ENCODE measurements at places on chromosomes 3 and 15. TPM values are rescaled to one million over a fixed set of nuclear protein-coding genes. Genes with fewer than 3 reads are reported as not detected.

DNA sequence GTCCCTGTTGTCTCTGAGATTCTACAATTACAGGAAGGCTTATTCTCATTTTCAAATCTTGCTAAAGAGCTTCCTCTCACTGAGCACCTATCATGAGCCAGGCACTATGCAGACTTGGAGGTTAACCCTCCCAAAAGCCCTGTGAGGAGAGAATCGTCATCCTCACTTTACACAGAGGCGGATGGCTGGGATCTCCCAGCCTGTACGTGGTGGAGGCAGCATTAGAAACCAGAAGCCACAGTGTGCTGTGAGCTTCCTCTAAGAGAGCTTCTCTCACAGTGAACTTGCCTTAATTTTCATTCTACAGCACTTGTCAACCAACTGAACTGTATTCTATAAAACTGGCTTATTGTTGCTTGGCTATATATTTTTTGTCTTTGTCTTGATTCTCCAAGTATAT, 6.1 kb upstream of the DGKG start:
- DNase-seq = no peak
- peaks cover 12% of the 10 kb centered on the region for H3K27me3 ChIP-seq
- H3K4me1 ChIP-seq = no peaks in the 10 kb centered on the region

DNA sequence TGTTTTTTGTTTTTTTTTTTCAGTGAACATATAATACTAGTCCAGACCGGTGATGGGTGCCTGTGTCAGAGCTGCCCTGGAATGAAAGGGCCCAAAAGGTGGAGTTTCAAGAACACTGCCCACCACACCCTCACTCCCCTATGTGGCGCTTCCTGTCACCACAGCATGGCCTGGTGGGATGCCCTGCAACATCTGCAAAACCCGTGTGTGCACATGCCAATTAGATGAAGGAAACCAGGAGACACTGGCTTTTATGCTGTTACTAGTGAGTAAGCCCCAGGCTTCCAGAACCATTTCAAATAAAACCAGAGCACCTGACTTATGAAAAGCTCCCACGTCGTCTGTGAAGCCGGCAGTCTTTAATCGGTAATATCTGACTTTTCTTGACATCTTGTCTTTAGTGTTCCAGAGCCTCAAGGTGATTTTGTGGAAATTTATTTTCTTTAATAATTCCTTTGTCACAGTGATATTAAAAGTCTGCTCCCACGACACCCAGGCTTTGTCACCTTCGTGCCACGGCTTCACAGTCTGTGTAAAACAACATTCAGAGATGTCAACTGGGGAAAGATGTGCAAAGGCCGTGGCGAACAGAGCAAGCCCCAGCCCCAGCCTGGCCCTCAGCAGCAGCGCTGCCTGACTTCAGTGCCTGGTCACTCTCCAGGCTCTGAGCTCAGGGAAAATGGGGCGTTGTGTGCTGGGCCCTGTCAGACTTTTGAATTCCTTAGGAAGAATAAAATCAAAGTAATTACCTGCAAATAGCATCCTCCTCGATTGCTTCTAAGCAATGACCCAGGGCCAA, 6.4 kb downstream of the CFAP92 start:
- no peak overlapping the region for H3K4me3 ChIP-seq
- H3K27me3 ChIP-seq = no peaks in the 10 kb centered on the region
- no peaks in the 10 kb centered on the region for H3K4me1 ChIP-seq
- no peak for DNase-seq

- no peaks in the 10 kb centered on the region for H3K36me3 ChIP-seq
- no peak overlapping the region for H3K4me3 ChIP-seq
- no peaks in the 10 kb centered on the region for H3K27me3 ChIP-seq
- DNase-seq = no peak
- no peak overlapping the region for H3K27ac ChIP-seq
Measured at GRCh38 chr3:46423588-46423987, 16.5 kb downstream of the CCRL2 start.

- H3K36me3 ChIP-seq = no peaks in the 10 kb centered on the region
- no peak overlapping the region for H3K27ac ChIP-seq
- no peaks in the 10 kb centered on the region for H3K4me1 ChIP-seq
- no peak for DNase-seq
Measured at GRCh38 chr15:56459096-56459495, 5.8 kb downstream of the MNS1 start.

DNA sequence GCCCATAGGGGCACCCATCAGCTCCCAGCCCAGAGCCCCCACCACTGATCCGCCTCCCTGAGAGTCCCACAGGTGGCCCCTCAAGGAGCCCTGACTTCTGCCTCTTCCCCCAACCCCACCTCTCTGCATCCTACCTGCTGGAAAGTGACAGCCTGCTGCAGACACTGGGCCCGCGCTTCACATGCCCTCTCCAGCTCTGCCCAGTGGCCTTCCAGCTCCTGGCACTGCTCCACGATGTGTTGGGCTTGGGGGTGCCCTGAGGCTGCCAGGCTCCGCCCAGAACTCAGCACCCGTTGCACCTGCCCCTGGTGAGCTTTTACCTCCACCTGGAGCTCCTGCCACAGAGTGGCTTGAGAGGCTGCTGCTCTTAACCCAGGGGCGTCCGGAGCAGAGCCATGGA, 20.1 kb downstream of the SPTBN5 start:
- no peak for DNase-seq
- no peaks in the 10 kb centered on the region for H3K36me3 ChIP-seq
- no peak overlapping the region for H3K4me3 ChIP-seq
- no peaks in the 10 kb centered on the region for H3K4me1 ChIP-seq

DNA sequence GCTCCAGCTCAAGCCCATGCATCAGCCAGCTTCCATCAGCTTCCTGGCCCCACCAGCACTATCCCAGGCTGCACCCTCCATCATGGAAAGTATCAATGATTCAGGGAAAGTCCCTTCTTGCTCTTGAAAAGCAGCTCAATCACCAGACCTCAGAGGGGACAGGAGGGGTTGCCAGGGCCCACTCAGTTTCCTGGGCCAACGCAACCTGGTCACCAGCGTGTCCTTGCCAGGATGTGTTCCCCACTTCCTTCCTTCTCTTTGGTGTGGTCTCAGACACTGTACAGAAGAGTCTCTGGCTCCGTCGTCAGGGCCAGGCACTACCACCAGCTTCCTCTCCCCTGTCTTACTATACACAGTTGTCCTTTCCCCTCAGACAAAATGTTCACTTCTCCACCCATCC, 3.0 kb downstream of the HDC start:
- H3K4me3 ChIP-seq = no peak overlapping the region
- no peak for DNase-seq
- H3K4me1 ChIP-seq = peaks cover 49% of the 10 kb centered on the region
- H3K27ac ChIP-seq = no peak overlapping the region

Gene RGMA
- total RNA-seq = 0.04 TPM

GRCh38 chr15:77819048-77819850, 186.5 kb upstream of the LINGO1 start:
- H3K4me3 ChIP-seq = no peak overlapping the region
- peaks cover 9% of the 10 kb centered on the region for H3K27me3 ChIP-seq
- H3K36me3 ChIP-seq = no peaks in the 10 kb centered on the region
- peak; percentile 45 for DNase-seq

GRCh38 chr3:21331857-21332256, 419.2 kb downstream of the ZNF385D start:
- H3K4me1 ChIP-seq = no peaks in the 10 kb centered on the region
- no peak overlapping the region for H3K27ac ChIP-seq
- no peaks in the 10 kb centered on the region for H3K36me3 ChIP-seq
- DNase-seq = no peak
- no peaks in the 10 kb centered on the region for H3K27me3 ChIP-seq
- H3K4me3 ChIP-seq = no peak overlapping the region

GRCh38 chr3:7518456-7518855, 657.5 kb downstream of the GRM7 start:
- no peaks in the 10 kb centered on the region for H3K27me3 ChIP-seq
- no peak overlapping the region for H3K4me3 ChIP-seq
- H3K36me3 ChIP-seq = no peaks in the 10 kb centered on the region
- DNase-seq = no peak

Gene ROBO1
- total RNA-seq = 0.22 TPM

GRCh38 chr3:12832350-12833221, 8.8 kb downstream of the RPL32 start:
- no peak for DNase-seq
- H3K27ac ChIP-seq = peak overlapping the region; percentile 15
- no peaks in the 10 kb centered on the region for H3K4me1 ChIP-seq
- H3K27me3 ChIP-seq = no peaks in the 10 kb centered on the region
- H3K4me3 ChIP-seq = no peak overlapping the region

Gene ATP8B4
- total RNA-seq = 0.51 TPM

Gene FGF12
- not detected for total RNA-seq

Gene CADPS
- total RNA-seq = not detected

GRCh38 chr15:50891159-50891558, 17.3 kb upstream of the AP4E1 start:
- no peaks in the 10 kb centered on the region for H3K4me1 ChIP-seq
- H3K27me3 ChIP-seq = no peaks in the 10 kb centered on the region
- DNase-seq = no peak

Gene TAGLN3
- not detected for total RNA-seq

GRCh38 chr3:106251160-106251892, 382.5 kb upstream of the CBLB start:
- H3K36me3 ChIP-seq = no peaks in the 10 kb centered on the region
- H3K27ac ChIP-seq = no peak overlapping the region
- no peaks in the 10 kb centered on the region for H3K27me3 ChIP-seq
- H3K4me1 ChIP-seq = no peaks in the 10 kb centered on the region

- no peak for DNase-seq
- no peak overlapping the region for H3K4me3 ChIP-seq
- H3K27ac ChIP-seq = no peak overlapping the region
- no peaks in the 10 kb centered on the region for H3K27me3 ChIP-seq
Measured at GRCh38 chr3:109869586-109869985, 532.2 kb upstream of the DPPA4 start.

DNA sequence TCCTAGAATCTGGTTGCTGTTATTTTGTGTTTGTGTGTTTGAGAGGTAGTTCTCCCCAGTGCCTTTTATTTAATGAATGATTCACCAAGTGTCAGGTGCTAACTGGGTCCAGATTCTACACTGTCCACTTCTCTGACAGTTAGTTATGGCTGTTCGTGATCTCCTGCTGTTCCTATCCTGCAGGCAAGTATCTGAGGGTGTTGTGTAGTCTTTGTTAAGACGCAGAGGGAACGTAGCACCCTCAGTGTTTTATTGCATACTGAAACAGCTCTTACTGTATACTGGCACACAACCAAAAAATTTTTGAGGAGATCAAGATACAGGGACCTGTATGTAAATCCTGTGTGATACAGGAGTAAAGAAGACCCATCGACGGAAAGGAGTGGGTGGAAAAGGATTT, 1271.3 kb downstream of the ROBO1 start:
- H3K27me3 ChIP-seq = no peaks in the 10 kb centered on the region
- no peaks in the 10 kb centered on the region for H3K4me1 ChIP-seq
- no peak for DNase-seq
- H3K36me3 ChIP-seq = no peaks in the 10 kb centered on the region

- H3K36me3 ChIP-seq = no peaks in the 10 kb centered on the region
- no peaks in the 10 kb centered on the region for H3K4me1 ChIP-seq
- H3K4me3 ChIP-seq = no peak overlapping the region
- H3K27me3 ChIP-seq = peaks cover 6% of the 10 kb centered on the region
- DNase-seq = no peak
Measured at GRCh38 chr3:43906849-43907507, 216.2 kb downstream of the ABHD5 start.

- no peaks in the 10 kb centered on the region for H3K36me3 ChIP-seq
- peaks cover 5% of the 10 kb centered on the region for H3K4me1 ChIP-seq
- no peak overlapping the region for H3K4me3 ChIP-seq
- H3K27me3 ChIP-seq = no peaks in the 10 kb centered on the region
Measured at GRCh38 chr3:57815036-57815435, 58.9 kb downstream of the SLMAP start.

- no peak overlapping the region for H3K27ac ChIP-seq
- no peak for DNase-seq
- H3K4me3 ChIP-seq = no peak overlapping the region
- no peaks in the 10 kb centered on the region for H3K27me3 ChIP-seq
- H3K36me3 ChIP-seq = no peaks in the 10 kb centered on the region
Measured at GRCh38 chr15:35771746-35772442, 225.9 kb upstream of the DPH6 start.

Gene DOCK3
- total RNA-seq = 0.02 TPM

Gene P2RY12
- not detected for total RNA-seq

Gene MLF1
- total RNA-seq = 32.2 TPM

GRCh38 chr3:172079326-172079976, 40.1 kb downstream of the FNDC3B start:
- H3K4me1 ChIP-seq = peaks cover 4% of the 10 kb centered on the region
- H3K36me3 ChIP-seq = peaks cover 30% of the 10 kb centered on the region
- H3K27ac ChIP-seq = peak overlapping the region; percentile 53

Gene ABHD17C
- 0.42 TPM for total RNA-seq

DNA sequence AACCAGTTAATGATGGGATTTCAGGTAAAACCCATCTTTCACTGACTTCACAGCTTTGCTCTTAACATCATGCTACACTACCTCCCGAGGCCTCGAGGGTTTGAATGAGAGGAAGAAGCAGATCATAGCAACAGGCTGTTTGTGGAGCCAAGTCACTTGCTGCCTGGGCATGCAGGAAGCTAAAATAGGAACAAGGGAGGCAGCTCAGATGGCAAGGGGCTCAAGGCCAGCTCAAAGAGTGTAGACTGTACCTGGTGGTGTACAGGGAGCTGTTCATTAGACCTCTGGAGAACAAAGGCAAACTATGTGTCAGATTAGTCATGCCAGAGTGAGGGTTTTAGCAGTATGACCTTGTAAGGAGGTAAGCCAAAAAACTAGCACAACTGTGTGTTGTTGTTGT, 28.8 kb downstream of the ARRDC4 start:
- no peaks in the 10 kb centered on the region for H3K27me3 ChIP-seq
- H3K36me3 ChIP-seq = no peaks in the 10 kb centered on the region
- no peak overlapping the region for H3K4me3 ChIP-seq
- no peaks in the 10 kb centered on the region for H3K4me1 ChIP-seq
- H3K27ac ChIP-seq = no peak overlapping the region

- no peaks in the 10 kb centered on the region for H3K36me3 ChIP-seq
- H3K4me3 ChIP-seq = no peak overlapping the region
- no peak overlapping the region for H3K27ac ChIP-seq
- H3K4me1 ChIP-seq = no peaks in the 10 kb centered on the region
- no peaks in the 10 kb centered on the region for H3K27me3 ChIP-seq
- no peak for DNase-seq
Measured at GRCh38 chr3:153144071-153144470, 18.0 kb upstream of the RAP2B start.

DNA sequence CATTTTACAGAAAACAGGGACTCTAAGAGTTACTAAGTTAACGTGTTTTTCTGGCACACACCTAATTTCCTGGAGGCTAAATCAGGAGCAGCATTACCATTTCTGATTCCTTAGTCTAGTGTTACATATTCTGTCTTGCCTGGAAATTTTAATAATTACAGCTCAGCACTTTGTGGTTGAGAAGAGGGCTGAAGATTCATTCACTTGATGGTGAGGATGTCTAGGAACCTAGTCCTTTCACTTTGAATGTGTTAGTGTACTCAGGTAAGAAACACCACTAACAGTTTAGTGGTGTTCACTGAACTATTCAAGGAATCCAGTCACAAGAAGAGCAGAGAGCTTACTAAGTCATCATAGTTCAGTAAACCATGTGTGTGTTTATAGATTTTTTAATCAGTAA, 102.8 kb downstream of the STT3B start:
- peaks cover 54% of the 10 kb centered on the region for H3K36me3 ChIP-seq
- H3K4me1 ChIP-seq = no peaks in the 10 kb centered on the region
- H3K4me3 ChIP-seq = no peak overlapping the region
- H3K27ac ChIP-seq = no peak overlapping the region
- no peaks in the 10 kb centered on the region for H3K27me3 ChIP-seq

Gene XIRP1
- total RNA-seq = 0.04 TPM

GRCh38 chr3:10363935-10364334, 43.0 kb upstream of the SEC13 start:
- H3K36me3 ChIP-seq = no peaks in the 10 kb centered on the region
- no peak overlapping the region for H3K27ac ChIP-seq
- H3K27me3 ChIP-seq = peaks cover 56% of the 10 kb centered on the region
- H3K4me3 ChIP-seq = no peak overlapping the region
- no peaks in the 10 kb centered on the region for H3K4me1 ChIP-seq

- H3K36me3 ChIP-seq = no peaks in the 10 kb centered on the region
- no peaks in the 10 kb centered on the region for H3K27me3 ChIP-seq
- no peak for DNase-seq
Measured at GRCh38 chr3:161430307-161430706, 59.0 kb upstream of the SPTSSB start.

All from K562 (cell line).